ENCODE measurements at places on chromosomes 16 and 17.

- DNase-seq = no peak
These were observed 10.8 kb downstream of the SMTNL2 start for GRCh38 chr17:4594931-4595684.

- DNase-seq = no peak
These were observed 88.9 kb upstream of the ATF7IP2 start for GRCh38 chr16:10296956-10297340.

GRCh38 chr17:81509207-81509971 is 3.2 kb downstream of the ACTG1 start:
- DNase-seq = no peak

GRCh38 chr16:30526137-30526822 is at the start of gene ZNF768:
TSS of gene ZNF768 (minus strand) at chr16:30526566. CDS start at chr16:30526413, 153 bp downstream.
- DNase-seq = peak; percentile 20

DNA sequence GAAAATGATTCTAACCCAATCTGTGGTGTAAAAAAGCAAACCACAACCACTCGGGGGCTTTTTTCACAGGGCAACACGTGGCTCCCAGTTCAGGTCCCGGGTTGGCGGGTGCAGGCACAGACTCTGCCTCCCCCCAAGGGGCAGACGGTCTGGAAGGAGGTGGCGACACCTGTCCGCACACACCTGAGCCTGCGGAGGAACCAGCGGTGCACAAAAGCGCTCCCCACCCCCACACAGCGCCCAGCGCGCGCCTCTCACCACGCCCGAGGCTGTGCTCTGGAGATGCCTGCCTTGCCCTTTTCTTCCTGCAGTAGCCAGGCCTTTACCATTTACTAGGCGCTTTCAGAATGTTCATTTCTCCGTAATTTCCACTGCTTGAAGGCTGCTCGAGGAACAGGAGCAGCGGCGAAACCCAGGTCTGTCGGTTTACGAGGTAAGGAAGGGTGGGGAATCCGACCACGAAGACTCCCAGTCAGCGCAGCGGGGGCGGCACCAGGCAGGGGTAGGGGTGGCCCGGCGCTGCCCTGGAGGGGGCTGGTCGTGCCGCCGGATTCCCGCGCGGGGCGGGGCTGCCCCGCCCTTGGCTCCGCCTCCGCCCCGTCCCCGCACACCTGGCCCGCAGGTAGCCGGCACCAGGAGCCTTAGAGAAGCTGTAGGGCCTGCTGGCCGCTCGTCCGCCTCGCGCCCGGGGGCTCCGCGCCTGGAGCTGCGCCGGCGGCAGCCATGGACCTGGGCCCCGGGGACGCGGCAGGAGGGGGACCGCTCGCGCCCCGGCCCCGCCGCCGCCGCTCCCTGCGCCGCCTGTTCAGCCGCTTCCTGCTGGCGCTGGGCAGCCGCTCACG is at the start of gene USP43:
TSS of gene USP43 (plus strand) at position 608 of the 842 bp plus-strand sequence. CDS start at position 724, 116 bp downstream.
- no peak for DNase-seq

- no peak for DNase-seq
These were observed 36.1 kb downstream of the WNT3 start for GRCh38 chr17:46782250-46782953.

DNA sequence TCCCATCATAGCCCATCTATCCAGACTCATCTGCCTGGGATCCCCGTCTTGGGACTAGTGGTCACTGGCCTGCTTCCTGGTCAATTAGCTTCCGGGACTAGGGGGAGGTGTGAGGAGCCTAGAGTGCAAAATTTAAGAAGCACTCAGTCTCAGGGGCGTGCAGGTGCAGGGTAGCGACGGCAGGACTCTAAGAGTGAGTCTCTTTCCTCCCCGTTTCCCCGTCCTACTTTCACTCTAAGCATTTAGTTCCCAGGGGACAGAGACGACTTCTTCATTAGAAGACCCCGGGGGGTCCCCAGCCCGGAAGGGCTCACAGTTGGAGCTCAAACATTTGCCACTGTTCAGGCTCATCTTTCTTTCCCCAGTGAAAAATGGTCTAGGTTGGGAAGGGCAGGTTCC is 677 bp upstream of the ZNHIT3 start:
- DNase-seq = no peak

- DNase-seq = no peak
These were observed 106.4 kb upstream of the TOB1 start for GRCh38 chr17:50972577-50972976.

DNA sequence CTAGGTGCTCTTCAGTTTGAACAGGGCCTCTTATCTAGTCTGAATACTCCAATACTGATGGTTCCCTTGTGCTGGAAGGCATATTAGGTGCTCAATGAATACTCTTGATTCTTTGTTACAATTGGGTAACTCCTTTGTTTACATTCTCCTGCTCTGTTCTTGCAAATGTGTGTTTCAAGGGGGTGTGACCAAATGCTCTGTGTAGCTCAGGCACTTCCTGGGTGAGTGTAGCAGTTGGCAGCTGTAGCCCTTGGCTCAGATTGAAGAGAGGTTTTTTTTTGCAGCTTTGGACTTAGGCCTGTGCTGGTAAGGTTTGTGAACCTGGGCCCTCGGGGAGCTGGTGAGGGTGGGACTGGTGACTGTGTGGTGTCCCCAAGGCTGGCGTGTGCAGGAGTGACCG is 20.2 kb downstream of the TBCD start:
- DNase-seq = no peak

GRCh38 chr17:49987290-49987585 is 7.8 kb downstream of the DLX3 start:
- DNase-seq = no peak

GRCh38 chr17:71709271-71709890 is 411.4 kb upstream of the SOX9 start:
- DNase-seq = no peak

DNA sequence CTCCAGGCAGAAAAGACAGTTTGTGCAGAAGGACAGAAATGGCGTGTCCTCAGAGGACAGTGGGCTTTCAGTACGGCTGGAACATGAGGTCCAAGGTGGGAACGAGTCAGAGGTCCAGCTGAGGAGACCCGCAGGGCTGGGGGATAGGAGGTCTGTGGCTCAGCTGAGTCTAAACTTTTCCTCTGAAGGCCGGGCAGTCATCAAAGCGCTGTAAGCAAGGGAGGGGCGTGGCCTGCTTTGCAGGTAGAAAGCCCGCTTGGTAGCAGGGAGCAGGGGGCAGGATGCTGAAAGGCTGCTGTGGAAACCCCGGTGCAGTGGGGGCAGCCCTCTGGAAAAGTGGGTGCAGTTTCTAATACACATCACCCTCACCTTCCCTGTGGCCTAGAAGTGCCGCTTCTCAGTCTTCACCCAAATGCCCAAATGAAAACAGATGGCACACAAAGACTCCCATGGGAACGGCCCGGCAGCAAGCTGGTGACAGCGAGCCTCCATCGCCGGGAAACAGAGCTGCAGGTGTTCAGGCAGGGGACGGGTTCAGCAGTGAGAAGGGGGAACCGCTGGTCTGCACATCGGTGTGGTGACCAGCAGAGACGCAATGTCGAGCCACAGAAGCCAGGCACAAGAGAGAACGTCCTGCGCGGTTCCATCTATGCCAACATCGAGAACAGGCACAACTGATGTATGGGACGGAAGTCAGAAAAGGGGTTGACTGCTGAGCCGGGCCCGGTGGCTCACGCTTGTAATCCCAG is 12.2 kb upstream of the OSGIN1 start:
- DNase-seq = no peak

DNA sequence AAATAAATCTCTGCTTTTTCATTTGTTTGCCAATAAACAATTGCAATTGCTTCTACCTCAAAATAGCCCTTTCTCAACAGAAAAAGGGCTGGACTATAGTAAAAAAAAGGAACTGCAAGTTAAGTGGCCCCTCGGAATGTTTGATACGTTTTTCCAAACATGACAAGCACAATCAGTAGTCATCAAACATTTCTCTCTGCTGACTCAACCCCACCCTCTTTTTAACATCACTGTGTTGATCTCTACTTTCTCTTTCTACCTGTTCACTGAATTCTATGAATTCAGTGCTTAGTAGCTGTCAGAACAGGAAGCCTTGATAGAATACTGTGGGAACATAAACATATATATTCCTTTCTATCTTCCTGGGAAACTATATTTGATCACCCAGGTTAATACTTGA is 116.5 kb upstream of the AXIN2 start:
- DNase-seq = no peak

- DNase-seq = no peak
These were observed 7.8 kb downstream of the SLC47A1 start for GRCh38 chr17:19541445-19541844.

DNA sequence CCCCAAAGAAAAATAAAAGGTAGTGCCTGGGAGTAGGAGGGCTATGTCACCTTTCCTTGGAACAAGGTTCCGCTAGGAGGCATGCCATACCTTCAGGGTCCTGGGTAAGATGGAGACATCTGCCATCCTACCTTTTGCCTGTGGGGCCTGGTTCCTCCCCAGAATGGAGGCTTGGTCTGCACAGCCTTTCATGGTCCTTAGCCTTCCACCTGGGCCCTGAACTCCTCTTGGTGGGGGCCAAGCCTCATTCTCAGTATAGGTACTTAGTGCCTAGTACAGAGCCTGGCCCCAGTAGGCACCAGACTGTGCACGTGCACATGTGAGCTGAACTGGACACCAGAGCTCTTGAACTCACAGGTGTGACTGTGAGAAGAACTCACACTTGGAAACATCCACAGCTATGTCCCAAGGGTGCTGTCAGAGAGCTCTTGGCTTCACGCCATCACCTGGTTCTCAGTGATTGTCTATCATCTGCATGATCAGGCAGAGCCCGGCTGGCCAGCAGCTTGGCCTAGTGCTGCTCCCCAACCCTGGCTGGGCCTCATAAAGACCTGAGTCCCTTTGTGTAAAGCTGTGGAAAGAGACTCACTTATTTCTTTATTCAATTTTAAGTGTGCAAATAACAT is 143.2 kb downstream of the SOCS1 start:
- DNase-seq = no peak

DNA sequence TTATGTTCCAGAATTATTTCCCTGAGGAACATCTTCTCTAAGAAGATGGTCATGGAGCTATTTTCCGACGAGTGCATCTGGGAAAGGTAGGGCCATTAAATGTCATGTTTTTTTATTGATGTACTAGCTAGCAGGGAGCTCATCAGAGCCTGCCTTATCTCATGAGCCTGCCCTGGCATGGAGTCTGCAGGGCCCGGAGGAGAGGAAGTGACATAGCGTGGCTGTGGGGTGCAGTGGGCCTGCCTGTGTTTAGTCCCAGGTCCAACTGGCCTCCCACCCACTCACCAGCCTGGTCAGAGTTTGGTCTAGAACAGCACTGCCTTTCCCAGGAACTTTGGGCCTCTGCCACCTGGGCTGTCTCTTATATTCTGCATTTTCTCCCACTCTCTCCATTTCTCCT is 389.8 kb downstream of the SNX29 start:
- no peak for DNase-seq

- no peak for DNase-seq
These were observed 61.9 kb downstream of the WWP2 start for GRCh38 chr16:69823831-69824563.

DNA sequence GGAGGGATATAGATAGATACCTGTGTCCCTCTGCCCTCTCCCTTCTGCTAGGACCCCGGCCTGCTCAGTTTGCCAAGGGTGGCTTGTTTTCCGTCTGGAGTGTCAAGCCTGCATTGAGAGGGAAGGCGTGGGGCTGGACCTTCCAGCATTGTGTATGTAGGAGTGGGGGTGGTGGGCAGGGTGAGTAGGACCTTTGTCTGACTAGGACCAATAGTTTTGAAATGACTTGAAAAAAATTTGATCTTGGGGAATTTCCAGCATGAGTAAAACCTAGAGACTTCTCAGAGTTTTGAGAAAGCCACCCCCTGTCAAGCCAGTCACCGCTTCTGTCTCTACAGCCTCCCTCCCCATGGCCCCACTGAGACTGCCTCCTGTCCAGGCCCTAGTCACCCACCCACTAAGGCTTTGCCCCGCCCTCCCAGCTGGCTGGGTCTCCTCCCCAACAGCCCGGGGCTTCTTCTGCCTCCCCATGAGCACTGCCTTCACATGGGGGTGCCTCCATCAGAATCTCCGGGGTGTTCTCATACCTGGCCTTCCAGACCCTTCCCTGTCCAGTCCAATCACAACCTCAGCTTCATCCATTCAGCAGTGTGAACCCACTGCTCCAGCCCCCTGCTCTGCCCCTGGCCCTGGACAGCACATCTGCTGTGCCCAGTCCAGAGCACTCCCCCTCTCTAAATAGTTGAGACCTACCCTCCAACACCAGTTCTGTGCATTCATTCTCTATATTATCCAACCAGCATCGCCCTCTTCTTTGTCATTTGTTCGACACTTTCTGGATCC is 207.0 kb downstream of the MSI2 start:
- DNase-seq = peak; percentile 55

GRCh38 chr16:4612977-4613635 is 1.6 kb downstream of the UBALD1 start:
- no peak for DNase-seq

DNA sequence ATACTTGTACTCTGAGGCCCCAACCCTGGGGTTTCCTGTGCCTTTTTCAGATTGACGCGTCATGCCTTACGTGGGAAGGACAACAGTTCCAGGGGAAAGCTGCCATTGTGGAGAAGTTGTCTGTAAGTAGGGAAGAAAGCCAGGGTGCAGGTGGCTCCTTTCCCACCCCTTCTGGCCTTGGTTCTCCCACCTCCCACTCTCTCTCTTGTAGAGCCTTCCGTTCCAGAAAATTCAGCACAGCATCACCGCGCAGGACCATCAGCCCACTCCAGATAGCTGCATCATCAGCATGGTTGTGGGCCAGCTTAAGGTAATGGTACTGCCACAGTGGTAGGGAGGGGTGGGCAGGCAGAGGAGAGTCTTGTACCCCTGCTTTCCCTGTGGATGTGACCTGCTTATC is 4.6 kb upstream of the EDC4 start:
- DNase-seq = no peak

GRCh38 chr16:79601092-79601930 is 774 bp upstream of the MAF start:
- DNase-seq = peak; percentile 2

DNA sequence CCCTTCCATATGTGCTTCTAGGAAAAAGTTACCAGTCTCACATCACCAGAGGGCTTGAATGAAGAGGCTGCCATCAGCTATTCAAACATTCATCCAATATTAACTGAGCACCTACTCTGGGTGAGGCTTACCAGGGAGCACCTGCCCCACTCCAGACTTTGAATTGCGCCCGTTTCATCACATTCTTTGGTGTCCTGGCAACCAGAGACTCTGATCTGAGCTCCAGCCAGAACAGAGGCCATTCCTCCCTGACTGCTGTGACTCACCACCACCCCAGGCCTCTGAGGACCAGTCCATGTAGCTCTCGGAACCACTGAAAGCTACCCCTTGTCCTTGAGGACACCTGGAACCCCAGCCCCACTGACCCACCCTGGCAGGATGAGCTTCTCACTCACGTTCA is at the start of gene C16orf96:
TSS of gene C16orf96 (plus strand) at position 229 of the 400 bp plus-strand sequence. CDS start at position 379, 150 bp downstream.
- DNase-seq = no peak

DNA sequence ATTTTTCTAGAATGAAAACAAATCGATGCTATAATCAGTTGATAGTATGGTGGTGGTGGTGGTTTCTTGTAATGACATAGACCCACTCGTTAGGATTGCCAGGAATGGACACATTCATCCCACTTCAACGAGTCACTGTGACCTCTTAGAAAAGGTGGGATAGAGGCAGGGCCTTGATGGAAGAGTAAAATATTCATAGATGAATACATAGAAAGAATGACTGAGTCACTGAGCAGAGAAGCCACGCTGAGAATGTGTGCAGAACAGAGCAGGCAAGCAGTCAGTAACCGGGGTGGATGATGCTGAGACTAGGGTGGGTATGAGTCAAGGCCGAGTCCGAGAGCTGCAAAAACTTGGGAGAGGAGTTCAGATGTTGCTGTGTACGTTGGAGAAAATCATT is 129.9 kb downstream of the PITPNC1 start:
- DNase-seq = no peak
